ENCODE measurements at places on chromosomes 2 and 18. TPM values are rescaled to one million over a fixed set of nuclear protein-coding genes. Genes with fewer than 3 reads are reported as not detected.

Gene GREB1
- total RNA-seq: 0.18 TPM

Gene IHH
- not detected for total RNA-seq

Gene OTOS
- total RNA-seq: not detected

Gene NLRC4
- total RNA-seq: not detected

Gene SMAD2
- total RNA-seq: 93.4 TPM

Gene IL36G
- total RNA-seq: not detected

Gene VWA3B
- not detected for total RNA-seq

All from myometrial cell (primary cell).